ENCODE measurements at places on chromosomes 13 and 19.

DNA sequence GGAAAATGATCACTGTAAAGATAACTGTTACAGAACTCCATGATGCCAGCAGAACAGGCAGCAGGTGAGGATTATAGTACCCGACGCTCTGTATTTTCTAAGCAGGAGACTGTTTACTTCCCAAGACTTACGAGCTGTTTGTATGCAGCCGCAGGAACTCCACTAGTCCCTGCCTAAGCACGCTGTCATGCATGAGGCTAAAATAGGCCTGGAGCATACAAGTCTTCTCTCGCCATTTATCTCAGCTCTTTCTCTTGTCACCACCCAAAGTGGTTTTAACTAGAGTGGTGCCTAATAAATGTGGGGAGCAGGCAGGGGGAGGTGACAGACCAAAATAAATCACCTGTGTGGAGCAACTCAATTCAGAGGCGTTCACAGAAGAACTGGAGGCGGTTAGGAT is 175.8 kb downstream of the TDRD3 start:
- no peak for DNase-seq

- no peak for DNase-seq
Measured at GRCh38 chr19:11479090-11479897, 1.6 kb downstream of the ELAVL3 start.

DNA sequence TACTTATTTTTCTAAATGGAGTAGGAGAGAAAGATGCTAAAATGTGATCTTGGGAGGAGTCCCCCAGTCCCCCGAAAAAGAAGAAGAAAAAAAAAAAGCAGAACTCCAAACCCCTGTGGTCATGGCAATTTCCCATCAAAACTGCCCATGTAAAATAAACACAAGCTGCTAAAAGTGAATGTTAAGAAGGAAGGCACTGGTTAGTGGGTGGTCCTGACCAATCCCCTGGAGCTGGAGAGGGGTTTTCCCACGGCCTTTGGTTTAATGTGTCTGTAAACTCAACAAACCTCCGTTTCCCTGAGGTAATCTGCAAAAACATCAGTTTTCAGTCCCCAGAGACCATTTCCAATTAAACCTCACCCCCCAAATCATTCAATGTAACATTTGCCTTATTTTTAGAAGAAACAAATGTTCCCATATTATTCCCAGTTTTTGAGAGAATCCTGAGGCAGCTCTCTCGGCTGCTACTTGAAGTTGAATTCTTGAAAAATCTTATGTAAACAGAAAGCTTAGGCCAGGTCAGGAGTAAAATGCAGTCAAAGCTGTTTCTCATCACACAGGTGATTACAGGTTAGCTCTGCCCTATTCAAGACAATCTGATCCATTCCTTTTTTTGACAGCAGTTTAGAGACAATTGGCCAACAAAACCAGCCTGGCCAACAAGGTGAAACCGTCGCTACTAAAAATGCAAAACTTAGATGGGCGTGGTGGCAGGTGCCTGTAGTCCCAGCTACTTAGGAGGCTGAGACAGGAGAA is 17.0 kb downstream of the RAB3D start:
- no peak for DNase-seq

DNA sequence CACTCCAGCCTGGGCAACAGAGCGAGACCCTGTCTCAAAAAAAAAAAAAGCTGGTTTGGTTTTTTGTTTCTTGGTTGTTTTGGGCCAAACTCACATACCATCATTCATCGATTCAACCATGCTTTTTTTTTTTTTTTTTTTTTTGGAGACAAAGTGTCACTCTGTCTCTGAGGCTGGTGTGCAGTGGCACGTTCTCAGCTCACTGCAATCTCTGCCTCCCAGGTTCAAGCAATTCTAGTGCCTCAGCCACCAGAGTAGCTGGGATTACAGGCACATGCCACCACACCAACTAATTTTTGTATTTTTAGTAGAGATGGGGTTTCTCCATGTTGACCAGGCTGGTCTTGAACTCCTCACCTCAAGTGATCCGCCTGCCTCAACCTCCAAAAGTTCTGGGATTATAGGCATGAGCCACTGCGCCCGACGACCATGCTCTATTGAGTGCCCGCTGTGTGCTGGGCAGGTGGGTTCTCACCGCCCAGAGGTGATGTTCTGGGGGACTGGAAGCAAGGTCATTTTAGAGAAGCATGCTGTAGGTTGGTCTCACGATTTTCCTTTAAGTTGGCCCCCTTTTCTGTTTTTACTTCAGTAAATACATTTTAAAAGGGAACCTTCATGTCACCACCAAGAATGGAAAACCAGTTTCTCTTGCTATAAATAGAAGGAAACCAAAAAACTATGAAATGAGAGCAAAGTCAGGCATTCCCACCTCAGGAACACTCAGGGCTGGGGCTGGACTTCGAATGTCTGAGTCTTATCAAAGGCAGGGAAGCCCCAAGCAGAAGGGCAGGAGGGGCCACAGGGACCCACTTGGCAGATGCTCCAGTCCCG is 8.3 kb upstream of the JUND start:
- no peak for DNase-seq
